ENCODE measurements at places on chromosomes 11 and 22. TPM values are rescaled to one million over a fixed set of nuclear protein-coding genes. Genes with fewer than 3 reads are reported as not detected.

The PNPLA5 gene
- total RNA-seq, result not detected

The DCDC1 gene
- not detected for total RNA-seq

The DRD4 gene
- total RNA-seq, result not detected

The WNT7B gene
- total RNA-seq, result not detected

The PRG3 gene
- not detected for total RNA-seq

The TH gene
- total RNA-seq, result not detected

The HARBI1 gene
- total RNA-seq, result 5.2 TPM

The PTGDR2 gene
- total RNA-seq, result under 0.01 TPM

The SSTR3 gene
- not detected for total RNA-seq

The PRAME gene
- not detected for total RNA-seq

The CD6 gene
- not detected for total RNA-seq

The HEPHL1 gene
- not detected for total RNA-seq

The RAC2 gene
- total RNA-seq, result 36.8 TPM

The NEFH gene
- total RNA-seq, result 3.8 TPM

The CCDC73 gene
- total RNA-seq, result not detected

The NRXN2 gene
- not detected for total RNA-seq

The C11orf16 gene
- not detected for total RNA-seq

The SCGB1D2 gene
- total RNA-seq, result not detected

The MYRF gene
- 0.28 TPM for total RNA-seq

The CARNS1 gene
- total RNA-seq, result not detected

The CDHR5 gene
- not detected for total RNA-seq

The H19 gene
- total RNA-seq, result not detected

The SPON1 gene
- total RNA-seq, result not detected

The APOBEC3C gene
- total RNA-seq, result 6.6 TPM

The FSHB gene
- not detected for total RNA-seq

The JAML gene
- 0.35 TPM for total RNA-seq

The POU2AF2 gene
- not detected for total RNA-seq

The CECR2 gene
- 1.2 TPM for total RNA-seq

The MGAT3 gene
- total RNA-seq, result not detected

The TBX10 gene
- not detected for total RNA-seq

The MS4A3 gene
- total RNA-seq, result not detected

The TEX12 gene
- total RNA-seq, result not detected

The PHOX2A gene
- not detected for total RNA-seq

The NCAPH2 gene
- total RNA-seq, result 47.6 TPM

The OR52H1 gene
- total RNA-seq, result not detected

The LGALS12 gene
- total RNA-seq, result not detected

The ACR gene
- total RNA-seq, result 0.13 TPM

The PGA5 gene
- total RNA-seq, result not detected

The CCDC15 gene
- total RNA-seq, result 2.6 TPM

The MAP6 gene
- total RNA-seq, result 0.13 TPM

The MYEOV gene
- total RNA-seq, result 2.2 TPM

The LRRC56 gene
- total RNA-seq, result 0.46 TPM

The DDTL gene
- 0.99 TPM for total RNA-seq

All from pulmonary artery endothelial cell (primary cell).